Left lung (tissue), 14 donors: ENCODE measurements at places on chromosomes 4 and X. TPM values are rescaled to one million over a fixed set of nuclear protein-coding genes. Genes with fewer than 3 reads are reported as not detected.

DNA sequence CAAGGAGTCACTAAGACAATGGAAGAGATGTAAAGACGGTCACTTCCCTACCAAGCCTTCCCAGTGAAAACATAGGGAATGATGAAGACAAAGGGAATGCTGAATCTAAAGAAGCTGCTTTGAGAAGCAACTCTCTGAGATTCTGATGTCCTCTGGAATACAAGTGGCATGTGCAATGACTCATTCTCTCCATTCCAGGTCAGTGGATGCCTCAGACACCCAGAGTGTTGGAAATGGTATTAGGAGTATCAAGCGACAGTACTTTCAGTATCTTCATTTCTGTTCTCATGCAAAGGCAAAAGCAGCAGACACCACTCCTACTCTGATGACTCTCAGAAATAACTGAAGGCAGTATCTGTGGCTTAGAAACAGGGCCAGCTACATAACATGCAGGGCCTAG is 102.6 kb downstream of the FSTL5 start:
- no peak for DNase-seq

GRCh38 chr4:75790024-75790423 is 65.6 kb downstream of the USO1 start:
- no peak for DNase-seq

DNA sequence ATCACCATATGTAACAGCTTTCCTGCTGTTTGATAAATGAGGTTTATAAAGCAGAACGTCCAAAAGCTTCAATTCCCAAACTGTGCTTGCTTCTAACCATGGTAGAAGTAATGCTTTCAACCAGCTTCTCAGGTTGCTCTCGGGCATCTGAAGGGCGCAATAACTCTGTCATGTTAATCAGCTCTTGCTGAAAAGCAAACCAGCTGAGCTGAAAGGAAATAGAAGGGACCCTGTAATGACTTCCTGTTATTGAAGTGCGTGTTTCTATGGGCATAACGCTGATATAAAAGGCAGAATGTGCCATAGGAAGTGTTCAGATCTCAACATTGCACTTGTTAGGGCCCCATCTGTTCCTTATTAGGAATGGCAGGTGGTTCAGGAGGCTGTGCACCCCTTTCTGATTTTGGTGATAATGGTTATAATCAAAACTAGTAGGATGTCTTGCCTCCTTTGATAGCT is 21.2 kb downstream of the HERC3 start:
- no peak for DNase-seq

DNA sequence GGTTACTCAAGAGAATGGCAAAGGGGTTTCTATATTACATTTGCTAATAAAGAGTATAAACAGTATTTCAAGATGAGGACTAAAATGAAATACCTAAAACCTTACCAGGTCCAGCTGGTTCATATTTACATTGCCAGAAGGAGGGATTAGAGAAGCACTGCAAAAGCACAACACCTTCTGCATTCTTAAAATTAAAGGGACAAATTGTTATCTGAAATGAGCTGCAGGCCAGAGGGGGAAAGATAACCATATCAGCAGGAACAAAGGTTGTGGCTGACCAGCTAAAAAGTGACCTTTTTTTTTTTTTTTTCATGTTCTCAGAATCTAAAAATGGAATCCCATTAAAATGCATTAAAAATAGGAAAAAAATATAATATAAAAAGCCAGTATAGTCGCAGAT is 39.7 kb downstream of the AFF2 start:
- no peak for DNase-seq

- DNase-seq: no peak
Measured at GRCh38 chr4:187236209-187236890, 512.7 kb upstream of the FAT1 start.

DNA sequence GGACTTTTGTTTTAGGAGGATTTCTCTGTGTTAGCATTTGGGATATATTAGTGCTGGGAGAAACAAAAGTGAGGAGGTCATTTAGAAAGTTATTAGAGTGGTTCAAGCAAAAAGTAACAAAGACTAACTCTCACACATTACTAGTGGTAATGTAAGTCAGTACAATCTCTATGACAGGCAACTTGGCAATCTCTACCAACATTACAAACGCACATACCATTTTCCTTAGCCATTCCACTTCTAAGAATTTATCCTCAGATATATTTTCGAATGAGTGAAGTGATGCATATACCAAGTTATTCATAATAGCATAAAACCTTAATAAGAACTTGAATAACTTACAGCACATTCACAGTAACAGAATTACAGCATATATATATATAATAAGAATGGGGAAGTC is 146.2 kb downstream of the PRSS12 start:
- DNase-seq: no peak

DNA sequence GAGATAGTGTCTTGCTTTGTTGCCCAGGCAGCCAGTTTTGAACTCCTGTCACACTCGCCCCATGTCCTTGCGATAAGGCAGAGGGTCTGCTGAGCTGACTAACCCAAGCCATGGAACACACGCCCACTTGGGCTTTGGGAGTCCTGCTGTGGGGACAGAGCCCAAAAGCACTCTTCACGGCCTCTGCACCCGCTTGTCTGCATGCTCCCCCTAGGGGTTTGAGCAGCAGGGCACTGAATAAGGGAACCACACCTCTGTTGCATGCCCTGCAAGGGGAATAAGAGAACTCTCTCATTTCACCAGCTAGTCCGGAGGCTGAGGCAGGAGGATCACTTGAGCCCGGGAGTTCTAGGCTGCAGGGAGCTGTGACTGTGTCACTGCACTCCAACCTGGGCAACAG is 166.0 kb downstream of the STAG2 start:
- no peak for DNase-seq

Gene TSPYL2
- polyA plus RNA-seq: 49.6 TPM

GRCh38 chrX:51421972-51422597 is 74.3 kb downstream of the NUDT11 start:
- no peak for DNase-seq
